ENCODE measurements at places on chromosomes 2 and 18.

DNA sequence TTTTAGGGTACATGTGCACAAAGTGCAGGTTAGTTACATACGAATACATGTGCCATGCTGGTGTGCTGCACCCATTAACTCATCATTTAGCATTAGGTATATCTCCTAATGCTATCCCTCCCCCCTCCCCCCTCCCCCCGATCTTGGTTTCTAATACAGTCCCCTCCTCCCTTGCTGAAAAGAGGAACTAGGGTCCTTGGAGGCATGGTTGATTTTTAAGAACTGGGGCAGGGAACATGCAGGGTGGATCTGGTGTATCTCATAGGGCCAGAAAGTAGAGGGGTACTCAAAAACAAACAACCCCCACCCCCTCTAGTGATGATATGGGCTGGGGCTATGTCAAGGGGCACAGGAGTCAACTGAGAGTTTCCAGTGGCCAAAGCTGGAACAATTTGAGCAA lies 153.4 kb downstream of the UBR3 start:
- DNase-seq: no peak

DNA sequence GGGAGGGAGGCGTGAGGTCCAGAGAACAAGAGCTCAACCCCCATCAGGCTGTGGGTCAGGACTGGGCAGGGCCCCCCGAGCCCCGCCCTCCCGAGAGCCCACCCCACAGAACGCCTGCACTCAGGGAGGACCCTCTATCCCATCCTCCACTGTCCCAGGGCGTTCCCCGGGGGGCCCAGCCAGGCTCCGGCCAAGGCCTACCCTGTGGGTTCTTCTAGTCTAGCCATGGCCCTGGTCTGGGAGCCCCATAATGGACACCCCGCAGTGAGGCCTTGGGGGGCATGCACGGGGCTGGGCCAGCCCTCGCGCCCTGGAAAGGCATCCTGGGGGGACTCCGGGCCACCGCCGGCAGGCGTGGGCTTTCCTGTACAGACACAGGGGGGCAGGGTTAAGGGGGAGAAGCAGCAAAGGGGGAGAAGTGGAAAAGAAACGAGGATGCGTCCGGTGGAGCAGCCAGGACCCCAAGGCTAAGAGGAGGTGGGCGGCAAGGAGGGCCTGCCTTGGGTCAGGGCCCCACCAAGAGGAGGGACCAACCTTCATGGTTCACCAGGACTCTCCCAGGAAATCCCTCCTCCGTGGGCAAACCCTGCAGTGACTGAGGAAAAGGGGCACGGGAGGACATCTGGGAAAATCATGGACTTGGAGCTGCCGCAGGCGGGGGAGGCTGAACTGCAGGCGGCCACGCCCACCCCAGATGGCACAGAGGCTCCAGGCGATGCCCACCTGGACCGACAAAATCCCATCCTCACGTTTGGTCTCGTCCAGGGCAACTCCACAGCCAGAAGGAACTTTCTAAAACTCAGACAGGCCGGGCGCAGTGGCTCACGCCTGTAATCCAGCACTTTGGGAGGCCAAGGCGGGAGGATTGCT lies 2.7 kb upstream of the CROCC2 start:
- DNase-seq: no peak

GRCh38 chr2:142290931-142291330 lies 160.1 kb upstream of the LRP1B start:
- no peak for DNase-seq

DNA sequence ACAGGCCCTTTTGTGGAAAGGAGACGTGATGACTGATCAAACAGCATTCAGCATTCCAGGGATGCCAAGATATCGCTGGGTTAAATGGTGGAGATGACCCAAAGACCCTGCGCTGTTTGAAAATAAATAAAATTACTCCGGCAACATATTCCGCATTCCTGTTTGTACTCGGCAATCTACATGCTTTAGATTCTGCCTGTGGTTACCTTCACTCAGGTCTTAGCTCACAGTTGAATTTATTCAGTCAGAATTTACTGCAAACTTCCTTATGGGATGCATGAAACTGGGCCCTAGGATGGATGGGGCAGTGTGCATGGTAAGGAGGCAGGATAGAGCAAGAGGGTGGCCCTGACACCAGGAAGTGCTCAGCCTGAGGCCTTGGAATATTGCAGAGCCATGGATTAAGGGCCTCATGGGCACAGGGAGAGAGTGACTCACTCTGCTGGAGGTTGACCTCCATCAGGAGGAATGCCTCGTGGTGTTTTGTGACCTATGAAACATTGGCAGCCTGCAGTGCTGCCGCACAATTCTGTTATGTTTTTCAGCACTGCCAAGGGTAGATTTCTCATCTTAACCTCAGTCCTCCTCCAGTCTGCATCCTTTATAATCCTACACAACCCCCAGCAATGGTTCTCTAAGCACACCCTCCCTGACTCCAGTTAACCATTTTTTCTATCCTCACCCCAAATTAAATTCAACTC lies 321.4 kb downstream of the IRS1 start:
- DNase-seq: no peak

- DNase-seq: no peak
Measured at GRCh38 chr2:36373149-36373926, 17.8 kb downstream of the CRIM1 start.

- DNase-seq: no peak
Measured at GRCh38 chr18:66344227-66344626, 259.7 kb downstream of the CDH19 start.

DNA sequence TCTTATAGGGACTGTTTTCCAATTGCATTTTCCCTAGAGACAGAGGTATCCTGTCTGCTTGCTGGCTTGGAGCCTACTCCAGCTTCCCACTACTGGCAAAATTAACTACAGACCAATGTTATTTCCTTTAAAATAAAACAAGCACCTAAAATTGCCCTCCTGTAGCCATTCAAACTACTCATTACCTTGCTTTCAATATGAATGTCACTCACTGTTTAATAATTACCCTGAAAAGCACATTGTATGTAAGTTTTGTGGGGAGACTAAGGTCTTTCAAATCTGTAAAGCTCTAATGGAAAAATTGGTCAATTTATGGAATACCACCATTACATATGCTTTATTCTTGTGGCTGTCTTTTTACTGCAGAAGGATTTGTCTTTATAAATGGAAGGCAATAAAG lies 87.3 kb downstream of the DOCK10 start:
- DNase-seq: no peak

- DNase-seq: no peak
Measured at GRCh38 chr2:177806025-177806424, 266.6 kb downstream of the PDE11A start.

DNA sequence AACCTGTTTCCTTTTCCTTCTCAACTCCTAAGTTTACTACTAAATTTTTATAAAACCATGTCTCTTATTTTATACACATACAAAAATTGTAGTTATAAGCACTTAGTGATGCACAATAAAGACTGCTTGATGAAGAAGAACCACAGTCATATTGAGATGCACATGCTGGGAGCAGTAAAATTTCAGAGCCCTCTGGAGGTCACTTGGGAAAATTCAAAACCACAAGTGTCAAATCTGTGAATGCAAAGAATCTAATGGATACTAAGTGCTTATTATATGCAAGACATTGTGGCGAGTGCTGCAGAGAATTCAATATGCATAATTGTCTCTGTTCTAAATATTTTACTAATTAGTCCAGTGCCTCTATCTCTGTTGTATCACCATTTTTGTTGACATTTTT lies 180.5 kb downstream of the VWC2L start:
- DNase-seq: no peak

GRCh38 chr2:69692424-69692823 lies 48.9 kb upstream of the AAK1 start:
- DNase-seq: no peak

- no peak for DNase-seq
Measured at GRCh38 chr2:32262105-32262504, 2.6 kb downstream of the NLRC4 start.

GRCh38 chr2:53452957-53453748 lies 314.5 kb upstream of the CHAC2 start:
- DNase-seq: no peak

- no peak for DNase-seq
Measured at GRCh38 chr18:48724939-48725338, 186.1 kb downstream of the CTIF start.

DNA sequence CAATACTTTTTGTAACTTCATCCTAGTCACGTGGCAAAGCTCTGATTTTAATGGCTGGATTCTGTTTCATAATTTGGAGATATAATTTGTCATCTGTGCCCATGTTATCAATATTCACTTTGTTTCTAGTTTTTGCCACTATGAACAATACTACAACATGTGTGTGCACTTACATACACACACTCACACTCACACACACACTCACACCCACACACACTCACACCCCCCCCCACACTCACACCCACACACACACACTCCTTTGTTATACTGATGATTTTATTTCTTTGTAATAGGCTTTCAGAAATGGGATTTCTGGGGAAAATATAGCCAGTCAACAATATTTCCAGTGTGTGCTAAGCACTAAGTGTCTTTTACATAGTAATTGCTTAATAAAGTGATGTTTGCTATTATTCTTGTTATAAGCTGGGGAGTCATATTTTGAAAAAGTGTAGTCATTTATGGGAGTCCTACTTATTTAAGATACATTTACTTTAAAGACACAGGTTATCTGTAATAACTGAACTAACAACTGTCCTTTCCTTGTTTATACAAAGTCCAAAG lies 22.8 kb upstream of the ROCK2 start:
- DNase-seq: no peak

DNA sequence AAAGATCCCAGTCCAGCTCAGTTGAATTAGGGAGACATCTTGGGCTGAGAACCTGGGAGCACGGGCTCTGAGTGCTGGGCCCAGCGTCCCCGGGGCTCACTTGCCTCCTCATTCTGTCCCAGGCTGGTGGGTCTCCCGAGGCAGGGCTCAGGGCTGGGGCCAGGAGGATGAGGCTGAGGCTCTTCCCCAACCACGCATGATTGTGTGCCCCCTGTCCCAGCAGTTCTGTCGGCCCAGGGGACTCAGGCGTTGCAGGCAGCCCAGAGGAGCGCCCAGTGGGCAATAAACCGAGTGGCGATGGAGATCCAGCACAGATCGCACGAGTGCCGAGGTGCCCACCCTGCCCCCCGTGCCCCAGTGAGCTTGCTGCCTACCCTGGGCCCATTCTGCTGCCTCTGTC lies 910 bp downstream of the PRSS56 start:
- DNase-seq: no peak

DNA sequence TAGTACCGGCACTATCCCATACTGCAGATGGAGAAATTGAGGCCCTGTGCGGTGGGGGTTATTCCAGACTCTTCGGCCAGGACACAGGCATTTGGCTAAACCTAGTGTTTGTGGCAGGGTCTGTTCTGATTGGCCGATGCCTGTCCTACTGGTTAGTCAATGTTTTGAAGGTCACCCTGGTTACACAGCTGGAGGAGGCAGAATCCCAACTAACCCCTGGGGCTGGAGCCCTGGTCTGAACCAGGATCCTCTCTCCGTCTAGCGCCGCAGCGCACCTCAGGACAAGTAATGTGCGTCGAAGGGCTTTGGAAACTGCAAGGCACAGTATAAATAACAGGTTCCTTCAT lies 19.4 kb downstream of the TEX44 start:
- no peak for DNase-seq

DNA sequence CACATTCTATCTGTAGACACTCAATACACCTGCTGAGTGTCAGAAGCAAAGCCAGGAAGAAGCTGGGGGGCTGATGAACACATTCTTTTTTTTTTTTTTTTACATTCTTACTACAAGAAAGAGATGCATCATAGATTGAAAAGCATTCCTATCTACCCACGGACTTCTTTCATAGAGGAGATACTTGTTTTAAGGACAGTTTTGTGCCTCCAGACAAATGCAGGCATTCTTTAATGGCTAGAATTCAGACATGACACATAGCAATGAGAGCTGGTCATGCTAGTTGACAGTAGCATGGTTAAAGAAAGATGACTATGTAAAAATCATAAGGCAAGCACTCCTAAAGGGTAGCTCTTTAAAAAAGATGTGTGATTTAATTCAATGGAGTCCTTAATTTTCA lies 110.2 kb downstream of the EPHA4 start:
- DNase-seq: no peak

- no peak for DNase-seq
Measured at GRCh38 chr2:10003206-10004125, 39.9 kb upstream of the KLF11 start.

GRCh38 chr2:168814046-168814445 lies 11.6 kb downstream of the NOSTRIN start:
- DNase-seq: no peak

GRCh38 chr2:1676091-1676912 lies 68.0 kb downstream of the PXDN start:
- DNase-seq: no peak

GRCh38 chr2:95323347-95324155 lies 26.4 kb downstream of the KCNIP3 start:
- DNase-seq: no peak

DNA sequence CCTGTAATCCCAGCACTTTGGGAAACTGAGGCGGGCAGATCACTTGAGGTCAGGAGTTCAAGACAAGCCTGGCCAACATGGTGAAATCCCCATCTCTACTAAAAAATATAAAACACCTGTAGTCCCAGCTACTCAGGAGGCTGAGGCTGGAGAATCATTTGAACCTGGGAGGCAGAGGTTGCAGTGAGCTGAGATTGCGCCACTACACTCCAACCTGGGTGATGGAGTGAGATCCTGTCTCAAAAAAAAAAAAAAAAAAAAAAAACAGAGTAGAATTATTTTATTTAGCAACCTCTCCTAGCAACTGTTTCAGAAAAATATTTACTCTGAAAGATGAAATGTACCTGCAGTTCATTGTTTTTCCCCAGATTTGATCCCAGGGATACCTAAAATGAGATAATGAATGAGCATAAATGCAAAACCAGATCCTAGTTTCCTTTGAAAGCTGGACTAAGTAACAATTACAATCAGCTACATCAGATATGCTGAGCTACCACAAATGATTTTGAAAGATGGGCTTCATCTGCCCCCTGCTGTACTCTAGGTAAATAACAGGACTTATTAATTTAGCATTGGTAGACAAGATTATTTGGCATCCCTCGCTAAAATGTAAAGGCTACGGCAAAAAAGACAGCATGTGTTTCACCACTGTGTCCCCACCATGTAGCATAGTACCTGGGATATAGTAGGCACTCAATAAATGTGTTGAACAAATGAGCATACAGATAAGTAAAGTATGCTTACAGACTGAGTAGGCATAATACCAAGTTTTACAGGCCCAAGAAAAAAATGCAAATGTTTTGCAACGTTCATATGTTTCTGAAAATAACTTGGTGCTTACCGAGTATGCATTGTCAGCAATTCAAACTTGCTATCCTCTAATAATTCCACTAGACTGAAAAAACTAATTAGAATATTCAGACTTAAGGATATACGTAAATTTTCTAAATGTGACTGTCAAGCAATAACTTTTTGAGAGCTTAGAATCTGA lies 102.5 kb downstream of the ATL2 start:
- no peak for DNase-seq

GRCh38 chr18:40055262-40055661 lies 1899.8 kb upstream of the PIK3C3 start:
- DNase-seq: no peak

Data from anterior cingulate cortex (tissue), 58 donors.